Peyer's patch (tissue), 4 donors: ENCODE measurements at places on chromosomes 2 and 18. TPM values are rescaled to one million over a fixed set of nuclear protein-coding genes. Genes with fewer than 3 reads are reported as not detected.

The CFAP65 gene
- 1.5 TPM for total RNA-seq

DNA sequence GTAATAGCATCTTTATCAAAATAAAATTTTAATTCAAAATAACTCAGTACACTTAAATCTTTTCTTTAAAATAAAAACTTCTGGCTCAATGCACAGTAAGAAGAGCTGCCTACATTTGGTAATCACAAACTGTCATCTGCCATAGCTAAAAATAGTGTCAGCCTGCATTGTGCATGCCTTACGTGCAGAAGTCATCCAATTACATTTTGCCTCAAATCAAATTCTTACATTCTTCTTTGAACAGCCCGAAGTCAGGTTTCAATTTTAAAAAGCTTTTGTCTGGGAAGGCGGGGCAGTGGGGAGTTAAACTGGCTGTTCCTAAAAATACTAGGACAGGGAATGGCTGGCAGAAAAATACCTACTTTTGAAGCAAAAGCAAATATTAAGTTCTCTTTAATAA, 51.1 kb downstream of the RTN4 start:
- no peak overlapping the region for H3K4me3 ChIP-seq
- no peaks in the 10 kb centered on the region for H3K4me1 ChIP-seq
- no peak overlapping the region for H3K27ac ChIP-seq
- DNase-seq = no peak
- no peaks in the 10 kb centered on the region for H3K36me3 ChIP-seq

The FAM237A gene
- not detected for total RNA-seq

- H3K27ac ChIP-seq = no peak overlapping the region
- no peak overlapping the region for H3K4me3 ChIP-seq
- H3K27me3 ChIP-seq = no peaks in the 10 kb centered on the region
- no peaks in the 10 kb centered on the region for H3K36me3 ChIP-seq
Observed at GRCh38 chr2:1621041-1621440, 123.3 kb downstream of the PXDN start.

- DNase-seq = no peak
- no peaks in the 10 kb centered on the region for H3K27me3 ChIP-seq
- H3K27ac ChIP-seq = no peak overlapping the region
- no peak overlapping the region for H3K4me3 ChIP-seq
- no peaks in the 10 kb centered on the region for H3K36me3 ChIP-seq
Observed at GRCh38 chr18:70249118-70249517, 39.7 kb upstream of the SOCS6 start.

- no peaks in the 10 kb centered on the region for H3K27me3 ChIP-seq
- H3K36me3 ChIP-seq = no peaks in the 10 kb centered on the region
- H3K4me1 ChIP-seq = no peaks in the 10 kb centered on the region
- DNase-seq = no peak
Observed at GRCh38 chr2:60079562-60079961, 473.9 kb downstream of the BCL11A start.

DNA sequence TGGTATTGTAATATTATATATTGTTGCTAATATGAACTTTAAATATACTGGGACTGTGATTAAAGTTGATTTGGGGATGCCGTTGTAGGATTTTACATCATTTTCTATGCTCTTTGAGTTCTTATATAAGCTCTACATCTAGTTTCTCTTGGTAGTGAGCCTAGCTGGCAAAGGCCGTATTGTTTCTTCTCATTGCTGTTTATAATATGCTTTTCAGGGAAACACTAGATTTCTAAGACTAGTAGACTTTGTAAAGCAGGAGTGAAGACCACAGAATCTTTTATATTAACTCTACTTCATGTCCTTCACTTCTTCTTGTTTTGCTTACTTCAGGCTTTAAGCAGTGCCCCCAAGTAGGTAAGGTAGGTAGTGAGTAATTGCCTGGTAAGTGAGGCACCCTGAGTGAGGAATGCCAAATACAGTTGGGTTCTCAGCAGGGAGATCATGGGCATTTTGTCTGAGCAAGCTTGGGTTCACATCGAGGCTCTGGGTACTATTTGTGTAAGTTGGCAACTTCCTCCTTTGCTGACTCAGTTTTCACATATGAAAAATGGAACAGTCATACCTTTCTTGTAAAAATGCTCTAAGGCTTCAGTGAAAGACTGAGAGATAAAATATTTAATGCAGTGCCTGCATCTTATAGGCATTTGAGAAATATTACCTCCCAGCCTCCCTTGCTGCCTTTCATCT, 96.4 kb downstream of the RNF144A start:
- no peak for DNase-seq
- no peak overlapping the region for H3K4me3 ChIP-seq
- no peaks in the 10 kb centered on the region for H3K27me3 ChIP-seq
- no peak overlapping the region for H3K27ac ChIP-seq
- H3K36me3 ChIP-seq = no peaks in the 10 kb centered on the region

DNA sequence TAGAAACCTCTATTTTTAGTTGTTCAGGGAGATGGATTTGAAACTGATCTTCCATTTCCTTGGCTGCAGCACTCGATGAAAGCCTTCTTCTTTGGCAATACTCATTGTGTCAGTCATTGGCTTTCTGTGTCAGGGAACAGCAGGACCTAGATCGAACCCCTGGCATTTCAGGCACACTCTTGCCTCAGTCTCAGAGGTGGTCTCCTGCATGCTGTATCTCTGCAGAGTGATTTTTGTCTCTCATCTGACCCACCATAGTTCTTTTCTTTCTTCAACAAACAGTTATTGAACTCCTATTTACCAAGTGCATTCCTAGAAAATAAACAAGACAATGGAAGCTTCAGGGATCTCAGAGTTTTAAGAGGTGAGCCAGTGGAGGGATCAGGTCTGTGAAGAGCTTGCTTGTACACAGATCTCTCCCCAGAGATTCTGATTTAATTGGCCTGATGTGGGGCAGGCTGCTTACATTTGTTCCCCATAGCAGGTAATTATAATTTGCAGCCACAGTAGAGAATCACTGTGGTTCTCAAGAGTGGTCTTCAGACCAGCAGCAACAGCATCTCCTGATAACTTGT, 473.1 kb upstream of the TCF4 start:
- no peak for DNase-seq
- H3K27me3 ChIP-seq = no peaks in the 10 kb centered on the region
- H3K4me1 ChIP-seq = no peaks in the 10 kb centered on the region
- no peak overlapping the region for H3K4me3 ChIP-seq

GRCh38 chr2:50786345-50786744, 245.6 kb downstream of the NRXN1 start:
- H3K27ac ChIP-seq = no peak overlapping the region
- no peaks in the 10 kb centered on the region for H3K27me3 ChIP-seq
- H3K4me3 ChIP-seq = no peak overlapping the region
- no peak for DNase-seq
- H3K36me3 ChIP-seq = no peaks in the 10 kb centered on the region

- no peaks in the 10 kb centered on the region for H3K27me3 ChIP-seq
- H3K4me3 ChIP-seq = no peak overlapping the region
- no peaks in the 10 kb centered on the region for H3K36me3 ChIP-seq
- no peak overlapping the region for H3K27ac ChIP-seq
Observed at GRCh38 chr2:165293440-165294420, 54.5 kb downstream of the SCN2A start.

- H3K4me1 ChIP-seq = peaks cover 19% of the 10 kb centered on the region
- H3K27ac ChIP-seq = no peak overlapping the region
- DNase-seq = no peak
- H3K4me3 ChIP-seq = no peak overlapping the region
- no peaks in the 10 kb centered on the region for H3K27me3 ChIP-seq
- no peaks in the 10 kb centered on the region for H3K36me3 ChIP-seq
Observed at GRCh38 chr2:43462866-43463641, 132.8 kb downstream of the THADA start.

The SPC25 gene
- 1.1 TPM for total RNA-seq

The SMYD1 gene
- 2.7 TPM for total RNA-seq

The RAB6C gene
- total RNA-seq = not detected

- no peaks in the 10 kb centered on the region for H3K36me3 ChIP-seq
- no peak overlapping the region for H3K27ac ChIP-seq
- H3K27me3 ChIP-seq = no peaks in the 10 kb centered on the region
- no peak for DNase-seq
- no peak overlapping the region for H3K4me3 ChIP-seq
- no peaks in the 10 kb centered on the region for H3K4me1 ChIP-seq
Observed at GRCh38 chr2:179487010-179487731, 222.5 kb upstream of the SESTD1 start.

The PROC gene
- total RNA-seq = 1.6 TPM

DNA sequence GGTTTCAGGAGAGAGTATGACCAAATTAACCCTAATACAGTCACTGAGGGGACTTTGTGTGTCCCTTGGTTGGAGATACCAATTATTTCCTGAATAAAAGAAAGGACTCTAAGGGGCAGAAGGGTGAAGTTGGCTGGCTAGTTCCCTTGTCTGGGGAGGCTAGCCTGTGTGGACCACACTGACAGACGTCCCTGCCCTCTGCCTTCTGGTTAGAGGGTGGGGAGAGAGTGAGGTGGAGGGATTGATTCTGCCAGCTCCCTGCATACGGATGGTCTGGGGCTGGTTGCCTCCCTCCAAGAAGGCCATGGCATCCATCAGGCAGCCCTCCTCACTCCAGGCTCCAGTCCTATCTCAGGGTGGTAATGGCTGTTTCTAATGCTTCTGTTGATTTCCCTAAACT, 37.4 kb upstream of the AFF3 start:
- no peak overlapping the region for H3K4me3 ChIP-seq
- no peak for DNase-seq
- H3K27ac ChIP-seq = no peak overlapping the region

GRCh38 chr18:74722237-74722636, 124.6 kb downstream of the ZNF407 start:
- no peaks in the 10 kb centered on the region for H3K36me3 ChIP-seq
- no peak overlapping the region for H3K4me3 ChIP-seq
- H3K27me3 ChIP-seq = no peaks in the 10 kb centered on the region

The ACADL gene
- total RNA-seq = not detected

DNA sequence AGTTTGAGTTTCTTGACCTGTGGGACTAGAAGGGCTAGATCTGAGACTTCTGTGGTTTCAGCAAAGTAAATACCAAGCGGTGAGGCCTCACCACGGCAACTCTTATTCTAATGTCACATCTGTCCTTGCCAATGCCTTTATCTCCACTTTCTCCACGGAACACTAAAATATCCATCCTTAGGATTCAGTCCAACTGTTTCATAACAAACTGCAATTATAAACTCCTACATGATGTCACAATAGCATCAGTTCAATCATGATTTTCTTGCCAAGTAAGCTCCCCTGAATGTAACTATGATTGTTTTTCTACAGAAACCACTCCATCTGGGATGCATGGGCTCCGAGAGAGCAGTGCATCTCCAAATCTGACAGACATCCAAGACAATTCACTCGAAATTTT, 79.6 kb downstream of the LRATD1 start:
- H3K4me3 ChIP-seq = no peak overlapping the region
- no peak for DNase-seq
- H3K36me3 ChIP-seq = no peaks in the 10 kb centered on the region

The CDH20 gene
- total RNA-seq = 1.5 TPM

- DNase-seq = no peak
- H3K4me1 ChIP-seq = no peaks in the 10 kb centered on the region
- no peaks in the 10 kb centered on the region for H3K36me3 ChIP-seq
Observed at GRCh38 chr2:653645-654425, 23.4 kb downstream of the TMEM18 start.

The UGT1A5 gene
- 7.2 TPM for total RNA-seq

GRCh38 chr2:151291224-151291623, 1.8 kb upstream of the NMI start:
- DNase-seq = no peak
- no peaks in the 10 kb centered on the region for H3K27me3 ChIP-seq
- H3K4me3 ChIP-seq = no peak overlapping the region
- H3K36me3 ChIP-seq = no peaks in the 10 kb centered on the region

The NCKAP1 gene
- total RNA-seq = 96.5 TPM

DNA sequence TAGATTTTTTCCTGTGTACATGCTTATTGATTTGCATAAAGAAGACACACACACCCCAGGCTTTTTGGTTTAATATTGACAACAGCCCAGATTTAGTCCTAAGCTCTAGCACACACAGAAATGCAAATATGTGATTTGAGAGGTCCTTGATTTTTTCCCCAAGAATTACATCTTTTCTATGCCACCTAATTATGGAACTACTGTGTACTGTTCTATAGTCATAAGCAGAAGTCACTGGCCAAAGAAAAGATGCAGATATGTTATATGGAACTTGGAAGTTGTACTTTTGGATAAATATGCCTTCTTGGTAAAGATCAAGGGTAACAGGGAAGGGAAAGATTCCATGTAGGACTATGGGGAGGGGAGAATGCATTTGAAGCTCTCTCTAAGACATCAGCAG, 105.6 kb downstream of the SETBP1 start:
- H3K4me3 ChIP-seq = peak overlapping the region; percentile 7
- H3K27me3 ChIP-seq = no peaks in the 10 kb centered on the region
- peaks cover 15% of the 10 kb centered on the region for H3K4me1 ChIP-seq
- peak overlapping the region; percentile 52 for H3K27ac ChIP-seq
- no peak for DNase-seq

GRCh38 chr2:67498931-67499330, 101.8 kb downstream of the ETAA1 start:
- DNase-seq = no peak
- H3K36me3 ChIP-seq = no peaks in the 10 kb centered on the region
- no peaks in the 10 kb centered on the region for H3K4me1 ChIP-seq
- H3K27ac ChIP-seq = no peak overlapping the region

DNA sequence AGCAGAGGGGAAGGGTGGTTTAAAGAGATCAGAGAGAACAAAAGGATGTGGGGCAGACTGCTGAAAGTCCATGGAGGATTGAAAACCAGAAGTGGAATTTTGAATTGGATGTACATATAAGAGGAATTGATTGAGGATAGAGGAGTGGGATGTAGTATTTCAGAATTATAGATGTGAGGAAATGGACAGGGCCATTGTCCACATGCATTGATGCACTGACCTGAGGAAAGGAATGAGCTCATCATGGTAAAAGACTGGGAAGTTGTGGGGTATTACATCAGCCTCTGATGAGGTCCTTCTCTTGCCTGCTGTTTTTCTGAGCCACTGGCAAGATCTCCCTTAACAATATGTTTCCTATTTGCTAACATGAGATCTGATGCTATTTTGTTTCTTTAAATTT, 365.7 kb upstream of the FANCL start:
- H3K4me1 ChIP-seq = no peaks in the 10 kb centered on the region
- DNase-seq = no peak
- no peak overlapping the region for H3K4me3 ChIP-seq
- no peak overlapping the region for H3K27ac ChIP-seq
- no peaks in the 10 kb centered on the region for H3K27me3 ChIP-seq
- H3K36me3 ChIP-seq = no peaks in the 10 kb centered on the region

DNA sequence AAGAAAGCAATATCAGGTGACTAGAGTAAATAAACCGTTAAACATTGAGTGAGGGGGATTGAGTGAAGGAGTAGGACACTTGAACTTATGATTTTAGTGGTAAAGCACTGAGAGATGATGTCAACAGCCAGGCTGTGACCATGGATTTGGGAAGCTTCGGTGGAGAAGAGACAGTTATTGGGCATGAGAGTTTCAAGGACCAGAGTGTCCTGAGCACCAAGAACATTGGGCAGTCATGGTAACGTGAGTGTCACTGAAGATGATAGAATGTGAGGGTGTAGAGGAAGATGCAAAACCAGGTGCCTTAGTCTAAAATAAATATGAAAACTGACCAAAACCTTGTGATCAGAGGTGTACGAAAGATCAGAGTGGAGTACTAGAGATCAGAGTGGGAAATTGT, 248.1 kb downstream of the ASXL3 start:
- H3K27me3 ChIP-seq = no peaks in the 10 kb centered on the region
- no peaks in the 10 kb centered on the region for H3K36me3 ChIP-seq
- H3K27ac ChIP-seq = no peak overlapping the region
- H3K4me3 ChIP-seq = no peak overlapping the region

GRCh38 chr2:101450965-101451364, 23.9 kb downstream of the RFX8 start:
- H3K27me3 ChIP-seq = no peaks in the 10 kb centered on the region
- H3K36me3 ChIP-seq = no peaks in the 10 kb centered on the region
- no peak overlapping the region for H3K4me3 ChIP-seq
- DNase-seq = no peak

GRCh38 chr2:239162976-239163687, 237.7 kb downstream of the HDAC4 start:
- H3K27me3 ChIP-seq = no peaks in the 10 kb centered on the region
- no peaks in the 10 kb centered on the region for H3K36me3 ChIP-seq
- no peaks in the 10 kb centered on the region for H3K4me1 ChIP-seq
- H3K27ac ChIP-seq = no peak overlapping the region
